Lung microvascular endothelial cell (primary cell): ENCODE measurements at places on chromosomes 6 and 20.

GRCh38 chr20:38126146-38126921 is 38.7 kb downstream of the TGM2 start:
- peak; percentile 37 for DNase-seq

DNA sequence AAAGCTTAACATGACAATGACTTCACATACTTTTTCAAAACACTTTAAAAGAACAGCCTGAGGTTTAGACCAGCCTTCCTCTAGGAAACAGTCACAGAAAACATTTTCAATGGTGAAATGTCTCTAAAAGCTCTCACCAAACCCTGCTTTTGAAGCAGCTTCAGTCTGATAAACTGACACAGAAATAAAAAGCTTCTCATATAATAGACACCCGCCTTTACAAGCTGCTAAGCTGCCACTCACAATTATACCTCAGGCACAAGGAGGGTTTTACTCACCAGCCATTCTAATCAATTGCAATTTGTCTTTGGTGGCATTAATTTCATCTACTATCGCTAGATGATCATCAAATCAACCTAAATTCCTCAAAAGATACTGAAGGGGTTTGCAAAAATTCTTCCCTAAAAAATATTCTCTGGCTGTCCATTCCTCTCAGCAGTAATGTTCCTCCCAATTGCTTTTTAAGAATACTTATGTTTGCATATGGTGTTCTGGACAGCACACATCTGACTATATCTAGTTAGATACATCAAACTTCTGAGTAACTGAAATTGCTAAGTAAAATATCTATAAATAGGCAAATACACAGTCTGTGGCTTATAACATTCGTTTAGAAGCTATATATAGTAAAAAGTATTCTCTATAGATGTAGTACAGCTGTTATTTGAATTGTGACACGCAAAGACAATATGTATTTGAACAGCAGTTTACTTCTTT is 29.4 kb downstream of the KIF13A start:
- DNase-seq, result no peak

DNA sequence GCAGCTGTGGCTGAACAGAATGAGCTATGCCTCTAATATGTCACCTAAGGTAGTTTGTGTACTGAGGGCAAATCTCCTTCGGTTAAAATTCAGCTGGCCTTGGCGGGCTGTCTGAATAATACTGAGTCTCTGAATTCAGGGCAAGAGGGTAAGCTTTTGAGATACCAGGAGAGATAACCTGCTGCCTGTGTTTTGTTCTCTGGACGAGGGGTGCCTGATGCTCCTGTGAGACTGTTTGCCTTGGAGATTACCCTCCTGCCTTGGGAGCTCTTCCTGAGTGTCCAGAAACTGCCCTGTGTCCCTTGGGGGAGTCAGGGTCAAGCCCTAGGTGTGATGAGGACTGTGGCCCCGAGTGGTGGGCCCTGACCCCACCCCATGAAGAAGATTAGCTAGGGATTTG is 282.9 kb downstream of the KIF16B start:
- DNase-seq, result no peak

- no peak for DNase-seq
Observed at GRCh38 chr6:75624988-75625387, 23.3 kb downstream of the SENP6 start.

DNA sequence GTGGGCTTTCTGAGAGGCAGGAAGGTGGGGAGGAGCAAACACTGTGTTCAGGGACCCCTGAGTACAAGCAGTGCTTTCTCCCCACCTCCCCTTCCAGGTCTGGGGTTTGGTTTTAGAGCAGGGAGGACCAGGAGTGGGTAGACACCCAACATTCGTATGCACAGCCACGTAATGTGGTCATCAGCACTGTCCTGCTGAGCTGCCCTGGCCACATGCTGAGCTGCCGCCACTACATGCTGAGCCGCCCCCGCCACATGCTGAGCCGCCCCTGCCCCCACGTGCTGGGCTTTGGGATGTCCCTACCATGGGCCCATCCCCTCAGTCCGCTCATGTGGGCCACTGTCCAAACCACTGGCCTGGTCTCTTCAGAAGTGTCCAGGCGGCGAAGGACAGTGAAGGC is 214.9 kb upstream of the CST7 start:
- DNase-seq, result no peak

GRCh38 chr6:128164254-128164653 is 263.4 kb upstream of the THEMIS start:
- no peak for DNase-seq

DNA sequence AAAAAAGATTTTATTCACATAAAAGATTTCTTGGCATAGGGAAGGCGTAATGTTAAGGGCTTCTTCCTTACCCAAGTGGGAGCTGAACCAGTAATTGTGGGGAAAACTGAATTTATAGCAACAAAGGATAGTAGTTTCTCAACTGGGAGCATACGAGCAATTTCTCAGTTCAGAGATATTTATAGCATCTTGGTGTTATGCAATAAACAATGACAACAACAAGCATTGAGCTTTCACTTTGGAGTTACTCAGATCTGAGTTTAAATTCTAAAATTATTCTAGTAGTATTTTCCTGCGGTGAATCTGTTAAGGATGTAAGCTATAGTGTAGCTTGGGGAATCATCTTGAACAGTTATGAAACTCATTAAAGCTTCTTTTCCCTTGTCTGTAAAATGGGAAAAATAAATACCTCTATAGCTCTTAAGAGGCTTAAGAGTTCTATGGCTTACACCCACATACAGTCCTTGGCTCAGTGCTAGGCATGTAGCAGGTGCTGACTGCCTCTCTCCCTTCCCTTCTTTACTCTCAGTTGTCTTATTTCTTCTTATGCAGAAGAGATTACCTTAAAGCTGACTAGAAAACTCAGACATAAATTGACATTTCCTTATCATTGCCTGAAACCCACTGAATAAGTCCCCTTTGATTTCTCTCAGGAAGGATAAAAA is 58.8 kb downstream of the SAMD5 start:
- DNase-seq, result no peak

GRCh38 chr6:98644063-98644462 is 190.3 kb upstream of the POU3F2 start:
- no peak for DNase-seq

DNA sequence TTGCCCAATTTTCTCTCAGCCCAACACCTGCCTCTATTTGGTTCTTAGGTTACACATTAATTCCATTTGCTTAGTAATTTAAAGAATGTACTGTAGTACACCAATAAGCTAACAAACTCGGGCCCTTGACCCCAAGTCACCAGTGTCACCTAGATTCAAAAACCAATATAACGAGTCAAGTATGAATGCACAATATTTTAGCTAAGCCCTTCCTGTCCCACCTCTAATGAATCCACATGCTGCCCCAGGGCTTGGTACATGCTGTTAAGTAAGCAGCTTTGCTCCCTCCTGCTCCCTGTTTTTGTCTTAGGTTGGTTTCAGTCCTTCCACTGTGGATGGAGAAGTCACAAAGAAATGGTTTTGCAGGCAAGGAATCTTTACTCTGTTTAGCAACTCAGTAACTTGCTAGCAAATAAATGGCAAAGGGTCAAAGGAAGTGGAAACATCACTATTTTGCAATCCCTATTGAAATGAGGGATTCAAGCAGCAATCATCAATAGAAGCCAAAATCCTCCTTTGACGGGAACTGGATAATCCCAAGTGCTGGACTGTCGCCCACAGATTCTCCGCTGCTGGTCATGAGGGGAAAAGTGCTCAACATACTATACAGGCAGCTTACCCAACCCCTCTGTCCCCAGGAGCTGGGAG is 5.0 kb upstream of the MPC1 start:
- DNase-seq, result no peak
